Cortex of kidney (tissue), 1 donor: ENCODE measurements at places on chromosomes 11 and 22.

DNA sequence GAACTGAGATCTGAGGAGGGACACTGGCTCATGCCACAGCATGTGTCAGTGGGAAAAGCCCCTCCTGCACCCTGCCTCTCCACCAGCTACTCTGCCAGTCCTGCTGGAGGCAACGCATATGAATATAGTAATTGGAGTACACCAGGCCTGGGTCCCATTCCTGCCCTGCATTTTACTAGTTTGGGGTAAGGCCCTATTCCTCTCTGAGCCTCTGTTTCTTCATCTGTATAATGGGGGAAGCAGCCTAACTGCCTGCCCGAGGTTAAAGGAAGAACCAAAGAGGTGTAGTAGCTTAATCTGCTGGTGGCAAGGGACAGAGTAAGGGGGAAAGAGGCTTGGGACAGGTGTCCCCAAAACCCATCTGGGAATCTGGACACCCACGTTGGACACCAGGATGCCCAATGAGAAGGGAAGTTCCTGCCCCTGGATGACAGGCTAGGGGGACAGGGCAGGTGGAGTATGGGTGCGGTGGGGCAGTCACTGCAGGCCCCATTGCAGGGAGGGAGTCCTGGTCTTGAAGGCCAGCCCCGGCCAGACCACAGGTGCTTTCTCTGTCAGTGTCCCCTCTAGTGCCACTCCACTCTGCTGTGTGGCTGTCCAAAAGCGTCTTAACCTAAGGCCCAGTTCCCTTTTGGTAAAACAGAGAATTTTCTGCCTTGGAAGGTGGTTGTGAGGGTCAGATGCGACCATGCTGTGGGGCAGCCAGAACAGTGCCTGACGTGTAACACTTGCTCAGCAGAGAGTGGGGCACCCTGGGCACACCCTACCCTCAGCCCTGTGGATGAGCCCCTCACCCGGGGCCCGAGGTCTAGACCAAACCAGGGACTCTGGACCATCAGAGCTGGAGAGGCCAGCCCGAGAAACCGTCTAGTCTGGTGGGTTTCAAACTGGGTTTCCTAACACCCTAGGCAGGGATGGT, 11.5 kb downstream of the TSKU start:
- no peak for DNase-seq

DNA sequence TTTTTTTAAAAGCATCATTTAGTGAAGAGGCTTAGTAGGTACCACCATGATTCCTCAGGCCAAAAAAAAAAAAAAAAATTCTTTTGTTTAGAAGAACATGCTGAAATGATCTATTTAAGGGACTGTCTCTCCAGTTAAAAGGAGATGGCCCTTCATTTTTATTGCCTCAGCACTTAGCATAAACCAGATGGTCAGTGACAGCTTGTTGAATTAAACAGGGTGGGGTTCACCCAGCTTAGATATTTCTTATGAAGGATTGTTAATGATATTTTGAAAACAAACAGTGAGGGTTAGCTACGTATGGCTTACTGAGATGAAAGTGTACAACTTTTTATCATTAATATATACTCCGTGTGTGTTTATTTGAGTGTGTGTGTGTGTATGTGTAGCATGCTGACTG, 203.7 kb downstream of the FAM181B start:
- no peak for DNase-seq

GRCh38 chr11:57476047-57476756, 15.9 kb downstream of the RTN4RL2 start:
- DNase-seq: no peak

- DNase-seq: no peak
Observed at GRCh38 chr11:85886089-85887056, 31.2 kb downstream of the CCDC83 start.

DNA sequence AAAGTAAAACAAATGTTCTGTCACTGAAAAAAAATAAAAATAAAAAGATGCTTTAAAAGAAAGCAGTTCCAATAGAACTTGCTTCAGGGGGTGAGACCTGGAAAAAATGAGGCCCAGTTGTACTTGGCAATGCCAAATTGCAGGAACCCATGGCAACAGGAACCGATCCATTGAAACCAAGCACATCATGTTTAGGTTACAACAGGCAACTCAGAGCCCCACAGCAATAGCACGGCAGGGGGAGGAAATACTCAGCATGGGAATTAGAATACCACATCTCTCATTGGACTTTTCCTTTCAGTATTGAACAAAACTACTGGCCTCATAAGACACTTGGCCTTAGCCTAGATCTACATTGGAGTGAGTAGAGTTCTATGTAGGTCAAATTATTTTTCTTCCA, 84.3 kb downstream of the MSANTD4 start:
- DNase-seq: no peak

GRCh38 chr22:36017651-36018091, 11.0 kb downstream of the RBFOX2 start:
- no peak for DNase-seq

GRCh38 chr11:59997800-59998199, 19.2 kb upstream of the OOSP4B start:
- no peak for DNase-seq

DNA sequence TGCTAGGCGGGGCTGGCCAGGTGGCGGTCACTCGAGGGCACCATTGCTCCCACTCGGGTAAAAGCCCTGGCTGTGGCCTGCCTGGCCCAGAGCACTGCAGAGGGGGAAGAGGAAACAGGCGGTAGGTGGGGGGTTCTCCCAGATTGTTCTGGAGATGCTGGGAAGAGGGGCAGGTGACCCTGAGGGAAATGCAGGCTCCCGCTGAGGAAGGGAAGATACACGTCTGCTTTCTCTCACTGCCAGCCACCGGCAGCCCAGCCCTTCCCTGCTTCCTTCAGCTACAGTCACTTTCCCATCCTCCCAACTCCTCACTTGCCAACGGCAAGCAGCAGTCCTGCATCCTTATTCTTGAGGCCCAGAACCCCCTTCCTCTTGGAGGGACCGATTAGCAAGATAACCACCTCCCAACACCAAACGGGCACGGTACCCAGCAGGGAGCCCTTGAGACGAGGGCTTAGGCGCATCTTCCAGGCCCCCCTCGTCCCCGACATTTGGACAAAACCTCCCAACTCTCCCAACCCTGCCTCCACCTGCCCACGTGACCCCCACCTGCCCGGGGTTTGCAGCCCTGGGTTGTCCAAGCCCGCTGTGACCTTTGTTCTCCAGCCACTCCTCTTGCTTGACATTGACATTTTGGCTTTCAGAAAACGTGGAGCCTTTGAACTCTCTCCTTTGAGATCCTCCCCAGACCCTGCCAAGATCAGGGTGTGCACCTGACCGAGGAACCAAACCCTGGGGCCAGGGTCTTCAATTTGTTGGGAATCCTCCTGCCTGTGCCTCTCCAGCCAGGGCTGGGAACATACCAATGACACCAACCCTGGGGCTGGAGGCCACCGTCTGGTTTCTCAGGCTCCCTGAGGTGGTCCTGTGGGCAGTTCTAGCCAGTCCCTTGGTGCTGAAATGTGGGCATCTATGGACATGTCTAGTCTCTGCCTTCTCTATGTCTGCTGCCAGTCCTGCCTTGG, 48.8 kb upstream of the TTLL12 start:
- DNase-seq: no peak

GRCh38 chr11:27353593-27354358, 9.2 kb downstream of the CCDC34 start:
- DNase-seq: no peak

DNA sequence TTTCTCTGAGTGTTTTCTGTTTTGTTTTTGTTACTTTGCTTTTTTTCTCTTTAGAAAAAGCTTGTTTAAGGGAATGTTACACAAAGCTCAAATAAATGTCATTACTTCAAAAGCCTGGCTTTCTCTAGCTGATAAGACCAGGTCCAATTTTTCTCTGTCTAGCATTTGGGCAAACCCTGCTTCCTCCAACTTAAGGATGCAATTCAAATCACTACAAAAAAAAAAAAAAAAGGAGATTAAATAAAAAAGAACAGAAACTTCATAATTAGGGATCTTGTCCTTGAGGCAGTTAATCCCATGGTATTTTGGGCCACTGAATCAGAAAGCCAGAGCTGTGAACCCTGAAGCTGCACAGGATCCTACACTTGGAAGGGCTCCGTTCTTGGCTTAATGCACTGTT, 480.8 kb upstream of the KIRREL3 start:
- no peak for DNase-seq

DNA sequence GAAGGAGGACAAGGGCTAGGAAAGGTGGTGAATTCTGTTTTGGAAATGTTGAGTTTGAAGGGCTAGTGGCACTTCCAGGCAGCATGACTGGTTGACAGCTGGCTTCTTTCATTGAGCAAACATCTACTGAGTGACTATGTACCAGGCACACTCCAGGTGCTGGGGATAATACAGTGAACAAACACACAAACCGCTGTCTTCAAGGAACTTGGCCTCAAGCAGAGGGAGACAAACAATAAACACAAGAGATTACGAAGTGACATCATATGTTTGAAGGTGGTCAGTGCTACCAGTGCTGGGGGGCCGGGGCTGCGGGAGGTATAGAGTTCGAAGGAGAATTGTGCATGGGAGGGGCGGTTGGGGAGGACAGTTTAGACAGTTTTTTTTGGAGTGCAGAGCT, 197.0 kb upstream of the SORL1-AS1 start:
- no peak for DNase-seq

DNA sequence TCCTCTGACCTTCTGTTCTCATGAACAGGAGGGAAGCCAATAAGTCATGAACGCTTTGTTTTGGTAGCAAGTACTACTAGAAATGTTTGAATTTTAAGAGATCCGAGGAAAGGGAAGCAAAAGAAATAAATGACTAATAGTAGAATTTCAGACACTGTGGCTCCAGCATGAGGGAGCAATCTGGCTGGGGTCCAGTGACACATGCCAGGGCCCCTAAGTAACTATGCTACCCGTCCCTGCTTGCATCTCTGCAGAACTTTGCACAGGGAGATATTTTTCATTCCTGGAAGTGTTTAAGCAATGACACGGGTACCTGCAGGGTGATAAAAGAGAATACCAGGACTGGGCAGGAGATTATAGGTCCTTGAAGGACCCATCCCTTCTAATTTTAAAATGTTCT, 7.3 kb upstream of the ADAMTS8 start:
- no peak for DNase-seq

GRCh38 chr11:75268626-75269366, 28.2 kb downstream of the TPBGL start:
- DNase-seq: no peak

- DNase-seq: no peak
Observed at GRCh38 chr11:2120359-2121100, 18.7 kb downstream of the IGF2 start.

DNA sequence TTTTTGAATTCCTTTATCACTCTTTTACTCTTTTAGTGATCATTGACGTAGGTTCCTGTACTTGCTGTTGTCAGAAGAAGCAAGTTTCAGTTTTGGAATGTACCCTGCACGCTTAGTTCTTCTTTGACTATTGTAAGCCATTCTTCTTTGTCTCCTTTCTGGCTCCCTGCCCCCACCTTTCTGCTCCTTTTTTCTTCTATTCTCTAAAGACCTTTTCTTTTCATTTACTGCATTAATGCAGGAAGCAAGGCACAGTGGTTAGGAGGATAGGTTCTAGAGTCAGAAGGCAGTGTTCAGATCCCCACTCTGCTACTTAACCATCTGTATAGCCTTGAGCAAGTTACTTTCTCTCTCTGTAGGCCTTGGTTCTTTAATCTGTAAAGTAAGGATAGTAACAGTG, 33.7 kb upstream of the RAG2 start:
- no peak for DNase-seq

DNA sequence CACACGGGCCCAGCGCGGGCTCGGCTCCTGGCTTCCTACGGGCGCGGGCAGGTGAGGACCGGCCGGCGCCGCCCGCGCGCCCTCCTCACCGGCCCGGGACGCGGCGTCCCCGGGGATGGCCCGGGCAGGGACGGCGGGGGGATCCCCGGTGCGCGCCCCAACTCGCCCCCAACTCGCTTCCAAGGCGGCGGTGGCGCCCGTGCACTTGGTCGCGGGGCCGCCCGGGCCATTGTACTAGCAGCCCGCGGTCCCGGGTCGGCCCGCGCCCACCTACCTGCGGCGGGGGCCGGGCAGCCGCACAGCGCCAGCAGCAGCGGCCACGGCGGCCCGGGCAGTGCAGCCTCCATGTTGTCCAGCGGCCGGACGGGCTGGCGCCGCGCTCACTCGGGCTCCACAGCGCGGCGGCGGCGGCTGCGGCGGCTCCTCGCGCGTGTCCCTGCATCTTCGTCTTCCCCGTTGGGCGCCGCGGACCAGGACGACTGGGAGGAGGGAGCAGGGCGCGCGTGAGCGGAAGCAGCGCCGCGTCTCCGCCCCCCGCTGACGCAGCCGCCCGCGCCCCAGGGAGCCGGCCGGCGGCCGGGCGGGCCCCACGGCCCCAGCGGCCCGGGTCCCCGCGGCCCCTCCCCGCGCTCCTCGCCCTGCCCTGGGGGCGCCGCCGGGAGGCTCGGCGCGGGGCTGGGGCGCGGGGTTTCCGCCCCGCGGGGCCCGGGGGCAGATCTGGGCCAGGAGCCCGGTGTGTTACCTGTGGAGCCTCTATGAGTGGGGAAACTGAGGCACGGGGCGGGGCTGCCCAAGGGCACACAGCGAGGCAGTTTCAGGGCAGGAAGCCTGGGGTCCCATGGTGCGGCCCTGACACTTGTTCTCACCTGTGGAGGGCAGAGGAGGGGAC, 159.3 kb upstream of the GRK3 start:
- no peak for DNase-seq

GRCh38 chr11:37451903-37452302, 853.9 kb upstream of the RAG2 start:
- DNase-seq: no peak

DNA sequence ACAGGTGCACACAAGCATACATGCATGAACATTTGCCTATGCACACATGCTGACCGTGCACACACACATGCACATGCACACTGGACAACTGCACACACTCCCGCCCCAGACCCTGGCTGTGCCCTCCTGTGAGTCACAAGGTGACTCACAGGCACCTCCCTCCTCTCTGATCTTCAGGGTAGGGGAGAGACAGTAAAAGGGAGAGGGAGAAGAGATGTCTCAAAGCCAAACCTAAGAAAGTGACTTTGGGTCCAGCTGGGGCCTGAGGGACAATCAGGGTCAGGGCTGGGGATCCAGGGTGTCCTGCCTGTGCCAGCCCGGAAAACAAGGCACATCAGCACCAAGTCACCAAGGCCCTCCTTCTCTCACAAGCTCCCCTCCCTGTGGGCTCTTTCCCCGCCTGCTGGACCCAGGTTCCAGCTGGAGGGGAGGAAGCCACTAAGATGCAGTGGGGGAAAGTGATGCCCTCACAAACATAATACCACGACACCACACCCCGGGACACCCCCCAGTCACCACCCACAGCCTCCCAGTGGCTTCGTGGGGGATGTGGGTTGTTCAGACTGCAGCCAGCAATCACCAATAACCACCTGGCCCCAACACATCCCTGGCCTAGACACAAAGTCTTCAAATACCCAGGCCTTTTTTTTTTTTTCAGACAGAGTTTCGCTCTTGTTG, 39.3 kb downstream of the PDGFB start:
- DNase-seq: no peak

DNA sequence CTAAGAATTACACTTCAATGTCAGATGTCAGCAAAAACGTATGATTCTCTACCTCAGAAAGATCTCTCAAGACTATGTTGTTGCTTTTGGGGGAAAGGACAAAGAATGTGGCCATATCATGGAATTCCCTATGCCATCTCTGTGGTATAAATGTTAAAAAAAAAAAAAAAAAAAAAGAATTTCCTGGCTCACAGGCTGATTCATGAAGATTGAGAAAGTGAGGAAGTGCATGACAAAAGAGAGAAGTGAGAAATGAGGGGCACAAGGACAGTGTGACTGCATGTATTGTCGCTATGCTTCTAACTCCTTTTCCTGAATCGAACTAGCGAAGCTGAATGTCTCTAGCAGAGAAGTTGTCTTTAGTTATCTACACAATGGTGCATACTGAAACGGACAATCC, 80.6 kb upstream of the CARD18 start:
- no peak for DNase-seq

- DNase-seq: no peak
Observed at GRCh38 chr11:82895437-82896091, 4.7 kb downstream of the PRCP start.

GRCh38 chr11:30155428-30155827, 75.4 kb upstream of the FSHB start:
- DNase-seq: no peak
